Activated naive CD8-positive, alpha-beta T cell treated with anti-CD3 and anti-CD28 coated beads, Interleukin-2, amount 10 ng/mL, durations not matched to agents 7 days and 5 days (primary cell): ENCODE measurements at places on chromosomes 3 and 15. TPM values are rescaled to one million over a fixed set of nuclear protein-coding genes. Genes with fewer than 3 reads are reported as not detected.
A peak's percentile ranks its signal among the peaks of the same experiment; 100 is the strongest.

GRCh38 chr15:100284191-100284590 lies 57.6 kb downstream of the ADAMTS17 start:
- no peak overlapping the region for H3K4me3 ChIP-seq
- H3K27me3 ChIP-seq = no peaks in the 10 kb centered on the region
- no peak for DNase-seq
- H3K36me3 ChIP-seq = no peaks in the 10 kb centered on the region

ROPN1 gene
- not detected for total RNA-seq

NOX5 gene
- total RNA-seq = not detected

DNASE1L3 gene
- not detected for total RNA-seq

PRRT3 gene
- 5.3 TPM for total RNA-seq

BNC1 gene
- not detected for total RNA-seq

DNA sequence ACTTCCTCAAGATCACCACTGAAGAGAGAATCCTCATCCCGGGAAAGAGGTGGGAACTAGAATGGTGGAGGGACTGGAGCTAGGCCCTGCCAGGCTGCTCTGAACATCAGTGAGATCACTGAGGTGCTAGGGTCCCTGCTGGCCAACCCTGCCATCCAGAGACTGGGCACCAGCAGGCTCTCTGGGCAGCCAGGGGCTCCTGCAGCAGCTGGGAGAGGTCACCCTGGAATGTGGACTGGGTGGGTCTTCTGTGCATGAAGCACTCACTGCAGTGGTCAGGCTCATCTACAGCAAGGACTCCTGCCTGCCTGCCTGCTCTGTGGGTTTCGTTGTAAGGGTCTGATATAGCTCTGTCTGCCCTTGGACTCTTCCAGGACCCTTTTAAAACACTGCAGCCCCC lies 24.9 kb downstream of the ALS2CL start:
- no peak overlapping the region for H3K27ac ChIP-seq
- no peak overlapping the region for H3K4me3 ChIP-seq
- DNase-seq = peak; percentile 14
- H3K27me3 ChIP-seq = no peaks in the 10 kb centered on the region

DNA sequence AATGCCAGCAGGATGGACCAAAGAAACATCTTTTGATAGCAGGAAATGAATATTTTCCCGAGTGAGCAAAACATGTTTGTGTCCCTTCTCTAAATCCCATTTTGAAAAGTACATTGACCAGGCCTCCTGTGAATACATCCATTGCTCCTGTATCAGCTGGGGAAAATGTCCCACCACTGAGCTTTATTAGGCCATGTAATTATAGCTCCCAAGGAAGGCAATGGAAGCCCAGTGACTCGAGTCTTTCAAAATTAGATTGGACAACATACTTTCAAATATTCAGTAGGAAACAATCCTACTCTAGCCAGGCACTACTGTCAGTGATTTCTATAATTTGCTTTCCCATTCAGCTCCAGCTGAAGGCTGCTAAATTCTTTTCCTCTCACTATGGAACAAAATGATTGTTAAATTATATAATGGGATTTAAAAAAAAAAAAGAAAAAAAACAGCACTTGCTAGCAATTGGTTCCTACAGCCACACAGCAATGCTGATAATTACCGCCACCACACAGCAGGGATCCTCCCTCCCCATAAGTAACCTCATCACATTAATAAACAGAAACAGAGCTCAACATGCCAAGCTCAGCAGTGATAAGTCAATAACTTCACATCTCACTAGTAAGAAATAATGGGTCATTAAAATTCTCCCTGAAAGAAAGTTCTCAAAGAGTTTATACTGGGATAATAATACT lies 172.4 kb upstream of the SLC2A2 start:
- H3K4me1 ChIP-seq = no peaks in the 10 kb centered on the region
- DNase-seq = no peak
- no peak overlapping the region for H3K4me3 ChIP-seq
- no peak overlapping the region for H3K27ac ChIP-seq
- H3K27me3 ChIP-seq = no peaks in the 10 kb centered on the region
- H3K36me3 ChIP-seq = peaks cover 14% of the 10 kb centered on the region
